ENCODE measurements at places on chromosomes 12 and 14.

DNA sequence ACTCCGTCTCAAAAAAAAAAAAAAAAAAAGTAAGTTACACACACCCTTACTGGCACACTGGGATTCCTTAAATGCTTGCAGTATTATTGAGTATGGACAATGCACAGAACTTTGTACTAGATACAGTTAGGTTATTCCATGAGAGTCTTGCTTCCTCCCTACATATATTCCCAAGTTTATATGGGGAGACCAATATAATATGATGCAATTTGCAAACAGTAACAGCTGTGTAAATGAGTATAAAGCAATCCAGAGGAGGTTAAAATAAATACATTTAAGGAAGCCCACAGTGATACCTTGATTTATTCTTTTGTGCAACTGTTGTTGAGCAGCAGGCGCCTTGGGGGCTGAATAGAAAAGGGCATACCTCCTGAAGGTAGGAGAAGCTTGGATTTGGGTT, 26.6 kb downstream of the RASSF3 start:
- DNase-seq = no peak

DNA sequence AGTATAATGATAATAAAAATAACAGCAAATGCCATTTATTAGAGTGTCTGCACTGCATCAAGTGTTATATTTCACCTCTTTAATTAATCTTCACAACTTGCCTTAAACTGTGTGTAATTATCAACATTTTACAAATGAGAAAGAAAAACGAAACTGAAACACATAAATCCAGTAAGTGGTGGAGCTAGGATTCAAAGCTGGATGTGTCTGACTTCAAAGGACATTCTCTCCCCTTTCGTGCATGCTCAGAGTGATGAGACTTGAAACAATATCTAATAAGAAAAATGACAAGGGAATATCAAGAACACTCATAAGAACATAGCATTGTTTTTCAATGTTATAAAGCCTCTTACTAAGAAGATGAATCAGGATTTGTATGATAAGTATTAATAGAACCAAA, 78.8 kb downstream of the DUSP6 start:
- no peak for DNase-seq

GRCh38 chr12:132633398-132633797, 14.8 kb downstream of the P2RX2 start:
- no peak for DNase-seq

DNA sequence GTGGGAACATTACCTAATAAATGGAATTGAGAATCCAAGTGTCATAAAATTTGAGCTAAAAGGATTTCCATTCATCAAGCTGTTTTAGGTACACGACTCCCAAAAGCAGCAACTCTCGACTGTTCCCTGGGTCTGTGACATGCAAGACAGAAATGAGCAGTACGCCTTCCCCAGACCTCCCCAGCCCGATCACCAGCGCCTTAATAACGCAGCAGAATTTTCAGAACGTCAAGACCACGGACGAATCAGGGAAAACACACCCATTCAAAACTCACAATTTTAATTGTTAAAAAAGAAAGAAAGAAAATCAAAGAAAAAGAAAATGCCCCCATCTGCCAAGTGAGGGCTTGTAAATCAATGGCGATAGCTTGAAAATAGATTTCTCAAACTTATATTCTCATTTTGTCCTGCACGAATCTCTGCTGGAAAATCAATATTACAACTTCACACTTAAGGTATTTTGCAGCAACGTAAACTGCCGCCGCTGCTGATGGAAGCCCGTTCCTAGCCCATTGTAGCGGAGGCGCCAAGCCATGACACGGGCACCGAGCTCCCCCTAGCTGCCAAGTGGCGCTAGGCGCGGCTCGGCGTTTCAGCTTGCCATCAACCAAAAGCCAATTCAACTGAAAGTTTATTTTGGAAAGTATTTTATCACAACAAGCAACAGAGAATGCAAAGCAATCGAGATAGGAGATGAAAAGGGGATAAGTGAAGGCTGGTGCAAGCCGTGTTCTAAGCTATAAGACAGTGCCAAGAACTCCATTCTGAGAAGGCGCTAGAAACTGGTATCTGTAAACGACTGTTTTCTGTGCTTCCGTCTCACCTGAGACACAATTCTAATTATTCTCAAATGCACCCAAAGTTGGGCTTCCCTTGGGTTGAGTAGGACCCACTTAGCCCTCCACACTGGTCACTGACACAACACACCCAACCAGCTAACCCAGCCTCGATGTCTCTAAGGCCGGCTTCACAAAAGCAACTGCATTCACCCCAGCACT, 5.5 kb downstream of the BCL11B start:
- DNase-seq = peak; percentile 82

DNA sequence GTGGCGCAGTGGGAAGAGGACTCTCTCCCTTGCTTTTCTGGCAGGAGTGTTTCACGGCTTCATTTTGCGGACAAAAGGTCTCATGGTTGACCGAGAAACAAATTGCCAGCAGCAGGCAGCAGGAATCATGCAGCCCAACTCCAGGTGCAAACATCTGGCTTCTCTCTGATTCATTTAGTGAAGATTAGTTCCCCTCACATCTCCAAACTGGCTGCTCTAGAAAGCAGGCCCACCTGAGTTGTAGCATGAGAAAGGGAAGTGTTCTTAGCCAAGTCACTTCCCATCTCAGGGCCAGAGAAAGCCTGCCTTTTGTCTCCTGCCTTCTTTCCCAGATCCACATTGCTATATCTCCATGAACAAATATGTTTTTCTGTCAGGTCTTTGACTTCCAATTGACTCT, 120.8 kb upstream of the CCDC196 start:
- no peak for DNase-seq

DNA sequence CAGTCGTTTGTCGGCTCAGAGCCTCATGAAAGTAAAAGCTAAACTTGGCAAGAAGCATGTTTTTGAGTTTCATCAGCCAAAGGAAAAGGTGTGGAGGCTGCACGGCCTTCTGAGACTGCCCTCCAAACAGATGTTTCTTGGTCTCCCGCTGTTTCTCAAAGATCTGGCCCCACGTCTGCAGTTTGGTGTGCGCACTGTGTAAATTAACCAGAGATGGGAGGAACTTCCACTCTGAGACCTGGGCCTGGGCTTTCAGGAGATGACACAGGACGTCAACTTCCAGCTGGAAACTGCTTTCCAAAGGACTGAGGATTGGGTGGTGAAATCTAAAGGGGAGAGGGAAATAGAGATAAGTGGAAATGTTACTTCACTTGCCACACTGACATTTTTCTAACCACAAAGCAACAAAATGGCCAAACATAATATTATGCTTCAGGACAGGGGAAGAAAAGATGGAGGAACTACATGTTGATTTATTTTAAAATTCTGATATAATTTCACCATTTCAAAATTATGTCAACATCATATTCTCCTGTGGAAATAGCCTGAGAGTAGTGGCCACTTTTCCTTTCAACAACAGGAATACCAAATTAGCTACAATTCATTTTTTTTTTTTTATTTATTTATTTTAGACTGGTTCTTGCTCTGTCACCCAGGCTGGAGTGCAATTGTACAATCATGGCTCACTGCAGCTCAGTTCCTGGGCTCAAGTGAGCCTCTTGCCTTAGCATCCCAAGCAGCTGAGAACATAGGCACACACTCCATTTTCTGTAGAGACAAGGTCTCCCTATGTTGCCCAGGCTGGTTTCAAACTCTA, 27.6 kb downstream of the KICS2 start:
- DNase-seq = no peak

GRCh38 chr14:73133795-73134194, 2.5 kb upstream of the PSEN1 start:
- DNase-seq = no peak

DNA sequence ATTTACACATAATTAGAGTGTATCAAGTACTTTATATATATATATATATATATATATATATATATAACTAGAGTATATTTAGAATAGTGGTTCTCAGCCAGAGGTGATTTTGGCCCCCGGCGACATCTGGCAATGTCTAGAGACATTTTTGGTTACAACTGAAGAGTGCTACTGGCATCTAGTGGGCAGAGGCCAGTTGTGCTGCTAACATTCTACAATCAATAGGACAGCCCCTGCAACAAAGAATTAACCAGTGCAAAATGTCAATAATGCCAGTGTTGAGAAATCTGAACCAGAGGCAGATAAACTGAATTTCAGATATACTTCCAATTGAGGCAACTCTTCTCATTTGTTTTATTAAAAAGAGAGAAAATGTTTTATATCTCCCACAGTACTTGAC, 8.9 kb downstream of the GTF2A1 start:
- no peak for DNase-seq

DNA sequence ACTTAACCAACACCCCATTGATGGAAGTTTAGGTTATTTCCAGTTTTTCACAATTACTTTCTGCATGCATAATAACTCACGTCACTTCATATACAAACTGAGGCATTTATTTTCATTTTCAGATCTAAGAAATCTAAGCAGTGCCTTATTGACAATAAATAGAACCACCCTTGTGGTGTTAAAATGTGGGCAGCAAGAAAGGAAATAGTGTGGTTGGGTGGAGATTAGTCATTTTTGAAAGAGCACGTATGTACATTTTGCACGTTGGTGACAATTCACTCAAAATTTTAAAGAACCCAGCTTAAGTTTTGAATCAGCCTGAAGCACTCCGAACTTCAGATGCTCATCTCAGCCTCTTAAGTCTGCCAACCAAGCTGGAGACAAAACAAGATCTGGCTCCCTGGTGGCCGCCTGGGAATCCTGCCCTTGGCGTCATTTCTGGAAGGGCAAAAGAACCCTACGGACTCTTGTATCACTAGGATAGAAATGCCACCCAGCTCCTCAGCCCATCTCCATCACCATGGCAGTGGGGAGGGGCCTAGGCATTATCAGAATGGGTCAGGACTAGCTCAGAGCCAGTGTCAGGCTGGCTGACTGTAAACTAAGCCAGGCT, 89.5 kb upstream of the BCL2L14 start:
- DNase-seq = peak; percentile 73

DNA sequence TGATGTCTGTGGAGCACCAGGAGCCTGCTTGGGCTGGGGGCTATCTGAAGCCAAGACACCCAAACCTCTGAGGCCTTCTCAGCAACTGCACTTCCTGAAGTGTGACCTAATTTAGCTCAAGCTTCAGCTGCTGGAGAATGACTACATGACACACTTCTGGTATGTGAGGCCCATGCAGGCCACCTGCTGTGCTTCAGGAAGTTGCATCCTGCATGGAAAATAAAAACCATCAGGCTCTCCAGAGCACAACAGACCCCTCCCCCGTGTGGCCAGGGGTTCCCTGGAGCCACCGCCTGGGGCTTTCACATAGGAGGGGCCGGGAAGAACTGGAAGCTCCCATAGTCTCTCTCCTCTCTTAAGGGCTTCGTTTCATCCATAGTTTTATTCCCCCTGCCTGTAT, 217.7 kb downstream of the SLC15A4 start:
- DNase-seq = no peak

DNA sequence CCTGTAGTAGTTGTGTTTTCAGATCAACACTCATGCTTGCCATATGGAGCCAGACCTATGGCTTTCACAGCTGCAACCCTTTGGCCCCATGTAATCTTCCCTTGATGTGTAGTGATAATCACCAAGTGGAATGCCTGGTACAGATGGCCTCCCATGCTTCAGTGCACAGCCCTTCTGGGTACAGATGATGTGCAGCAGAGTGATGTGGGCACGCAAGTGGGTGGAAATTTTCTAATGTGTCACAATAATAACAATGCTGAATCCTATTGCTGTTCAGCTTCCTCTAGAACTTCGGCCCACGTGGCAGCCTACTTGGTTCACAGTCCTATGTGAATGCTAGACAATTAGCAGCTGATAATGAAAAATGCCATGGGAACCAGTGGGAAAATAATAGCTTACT, 188.1 kb downstream of the SNAPC1 start:
- no peak for DNase-seq

DNA sequence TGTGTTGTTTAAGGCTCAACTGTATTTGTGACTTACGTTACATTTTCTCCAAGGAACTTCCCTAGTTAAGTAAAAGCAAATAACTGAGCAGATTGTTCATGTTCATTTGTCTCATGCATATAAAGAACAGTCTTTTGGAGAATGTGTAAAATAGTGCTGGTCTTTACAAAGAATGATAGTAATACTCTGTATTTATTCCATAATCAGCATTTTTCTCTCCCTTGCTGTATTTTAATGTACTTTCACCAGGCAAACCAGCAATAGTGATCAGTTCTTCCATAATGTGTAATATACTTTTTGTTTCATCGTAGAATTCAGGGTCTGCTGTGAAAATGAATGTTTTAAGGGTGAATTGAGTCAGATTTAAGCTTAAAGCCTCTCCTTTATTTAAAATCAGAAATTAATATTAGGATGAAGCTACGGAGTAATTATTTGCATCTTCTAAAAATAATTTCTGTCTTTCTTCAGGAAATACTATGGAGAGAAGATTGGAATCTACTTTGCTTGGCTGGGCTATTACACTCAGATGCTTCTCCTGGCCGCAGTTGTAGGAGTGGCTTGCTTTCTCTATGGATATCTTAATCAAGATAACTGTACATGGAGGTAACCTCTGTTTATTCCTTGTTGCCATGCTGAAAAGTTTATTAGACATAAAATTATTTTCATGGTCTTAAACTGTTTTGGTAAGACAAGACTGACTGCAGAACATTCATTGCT, 141.1 kb downstream of the ANO6 start:
- DNase-seq = no peak

DNA sequence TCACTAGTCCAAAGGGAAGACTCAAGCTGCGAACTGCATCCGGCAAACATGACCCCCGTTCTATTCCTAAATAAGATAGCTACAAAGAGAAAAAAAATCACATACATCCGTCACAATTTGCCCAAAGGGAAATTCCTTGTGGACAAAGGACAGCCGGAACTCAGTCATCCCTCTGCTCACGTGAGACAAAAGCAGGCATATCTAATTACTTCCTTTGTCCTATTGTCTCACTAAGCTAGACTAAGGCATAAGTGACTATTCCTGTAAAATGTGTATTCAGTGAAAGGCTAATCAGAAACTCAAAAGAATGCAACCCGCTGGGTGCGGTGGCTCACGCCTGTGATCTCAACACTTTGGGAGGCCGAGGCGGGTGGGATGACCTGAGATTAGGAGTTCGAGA, 27.2 kb upstream of the NINJ2 start:
- DNase-seq = no peak
